ENCODE measurements at places on chromosomes 1 and 21. TPM values are rescaled to one million over a fixed set of nuclear protein-coding genes. Genes with fewer than 3 reads are reported as not detected.

The NBPF4 gene
- not detected for total RNA-seq

The TMEM82 gene
- not detected for total RNA-seq

The KRTAP6-1 gene
- not detected for total RNA-seq

The SRGAP2C gene
- 19.1 TPM for total RNA-seq

The ESRRG gene
- not detected for total RNA-seq

The FAM177B gene
- total RNA-seq = 3.1 TPM

The FBLIM1 gene
- total RNA-seq = 731 TPM

The AIM2 gene
- 1.1 TPM for total RNA-seq

The CNR2 gene
- 0.41 TPM for total RNA-seq

The ZYG11A gene
- total RNA-seq = not detected

The HPCAL4 gene
- 0.35 TPM for total RNA-seq

The FCGR3A gene
- total RNA-seq = 46.8 TPM

The OR2T2 gene
- total RNA-seq = not detected

The LCE2C gene
- total RNA-seq = 1.8 TPM

The TMOD4 gene
- not detected for total RNA-seq

The CELA2B gene
- not detected for total RNA-seq

The CFAP45 gene
- total RNA-seq = 0.95 TPM

The S100A7 gene
- total RNA-seq = not detected

The DTL gene
- 3.4 TPM for total RNA-seq

The KAZN gene
- 17.4 TPM for total RNA-seq

The TIAM1 gene
- 4.5 TPM for total RNA-seq

The HSF2BP gene
- not detected for total RNA-seq

The SPOCD1 gene
- 6.6 TPM for total RNA-seq

The ARHGAP30 gene
- total RNA-seq = 16.9 TPM

The FLG2 gene
- total RNA-seq = not detected

The EPS8L3 gene
- not detected for total RNA-seq

The FOXD2 gene
- total RNA-seq = 4.9 TPM

The CLCA4 gene
- not detected for total RNA-seq

The USP21 gene
- 23.2 TPM for total RNA-seq

The CELA2A gene
- not detected for total RNA-seq

Measured in thoracic aorta (tissue), 2 donors.